ENCODE measurements at places on chromosomes 16 and 17.

- no peak for DNase-seq
Observed at GRCh38 chr17:51056813-51057510, 63.7 kb downstream of the SPAG9 start.

GRCh38 chr17:7854078-7854777, 638 bp upstream of the TMEM88 start:
- DNase-seq, result no peak

- no peak for DNase-seq
Observed at GRCh38 chr16:89343501-89344457, 126.3 kb downstream of the ZNF778 start.

- no peak for DNase-seq
Observed at GRCh38 chr17:58759522-58759921, 3.9 kb downstream of the PPM1E start.

DNA sequence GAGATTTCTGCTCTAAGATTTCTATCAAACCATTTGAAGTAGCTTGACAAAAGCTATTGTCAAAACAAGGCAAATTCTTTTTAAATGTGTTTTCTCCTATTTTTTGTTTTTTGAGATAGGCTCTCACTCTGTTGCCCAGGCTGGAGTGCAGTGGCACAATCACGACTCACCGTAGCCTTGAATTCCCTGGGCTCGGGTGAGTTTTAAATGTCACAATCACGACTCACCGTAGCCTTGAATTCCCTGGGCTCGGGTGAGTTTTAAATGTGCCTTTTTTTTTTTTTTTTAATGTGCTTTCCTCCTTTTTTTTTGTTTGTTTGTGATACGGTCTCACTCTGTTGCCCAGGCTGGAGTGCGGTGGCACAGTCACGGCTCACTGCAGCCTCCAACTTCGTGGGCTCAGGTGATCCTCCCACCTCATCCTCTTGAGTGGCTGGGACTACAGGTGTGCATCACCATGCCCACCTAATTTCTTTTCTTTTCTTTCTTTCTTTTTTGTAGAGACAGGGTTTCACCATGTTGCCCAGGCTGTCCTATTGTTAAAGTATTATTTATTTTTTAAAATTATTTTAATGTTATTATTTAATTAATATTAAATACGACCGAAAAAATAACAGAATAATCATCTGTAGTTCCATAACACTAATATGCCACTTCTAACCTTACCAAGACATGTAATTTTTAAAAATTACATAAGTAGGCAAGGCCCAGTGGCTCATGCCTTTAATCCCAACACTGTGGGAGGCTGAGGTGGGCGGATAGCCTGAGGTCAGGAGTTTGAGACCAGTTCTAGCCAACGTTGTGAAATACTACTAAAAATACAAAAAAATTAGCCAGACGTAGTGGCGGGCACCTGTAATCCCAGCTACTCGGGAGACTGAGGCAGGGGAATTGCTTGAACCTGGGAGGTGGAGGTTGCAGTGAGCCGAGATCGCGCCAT, 69.7 kb upstream of the FA2H start:
- no peak for DNase-seq

DNA sequence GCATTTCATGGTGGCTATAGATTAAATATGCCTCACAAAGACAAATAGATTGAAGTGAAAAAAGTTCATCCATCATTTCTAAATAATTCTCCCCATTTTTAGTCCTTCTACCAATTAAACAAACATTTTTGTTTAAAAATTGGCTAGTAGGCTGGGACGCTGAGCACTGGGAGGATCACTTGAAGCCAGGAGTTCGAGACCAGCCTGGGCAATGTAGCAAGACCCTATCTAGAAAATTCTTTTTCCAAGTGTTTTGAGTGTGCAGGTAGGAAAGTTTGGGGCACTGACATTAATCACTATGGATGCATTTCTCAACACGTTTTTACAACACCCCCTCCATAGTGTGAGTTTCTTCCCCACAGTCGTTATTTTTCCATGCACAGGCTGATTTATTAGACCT, 56.7 kb downstream of the MRC2 start:
- no peak for DNase-seq

GRCh38 chr17:3911271-3912053, 4.8 kb downstream of the P2RX1 start:
- peak; percentile 79 for DNase-seq

- no peak for DNase-seq
Observed at GRCh38 chr17:40542558-40543411, 22.5 kb downstream of the CCR7 start.

DNA sequence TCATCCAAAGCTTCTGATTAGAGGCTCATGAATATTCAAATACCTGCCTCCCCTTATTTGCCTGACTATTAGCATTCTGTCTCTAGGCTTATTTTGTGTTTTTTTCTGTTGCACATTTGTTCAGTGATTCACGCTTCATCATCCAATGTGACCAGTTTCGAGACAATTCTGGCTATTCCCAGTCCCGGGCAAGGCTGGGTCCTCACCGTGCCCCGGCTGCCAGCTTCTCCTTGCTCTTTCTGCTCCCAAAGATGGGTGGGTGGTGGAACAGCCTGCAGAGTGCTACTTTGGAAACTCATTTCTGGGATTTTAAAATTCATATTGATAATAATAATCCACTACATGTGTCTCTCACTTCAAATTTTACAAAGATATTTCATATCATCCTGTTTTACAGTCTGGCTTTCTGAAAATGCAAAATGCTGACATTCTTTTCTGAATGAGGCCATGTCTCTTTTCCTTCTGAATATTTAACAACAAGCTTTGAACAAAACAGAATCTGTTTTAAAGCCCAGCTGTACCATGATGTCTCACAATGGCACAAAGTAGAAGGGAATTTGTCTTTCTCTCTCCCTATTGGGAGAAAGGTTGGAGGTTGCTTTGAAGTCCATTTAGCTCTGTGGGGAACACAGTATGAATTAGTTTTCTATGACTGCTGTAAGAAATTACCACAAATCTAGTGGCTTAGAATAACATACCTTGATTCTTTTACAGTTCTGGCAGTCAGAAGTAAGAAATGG, 116.9 kb upstream of the CDH13 start:
- no peak for DNase-seq

- no peak for DNase-seq
Observed at GRCh38 chr16:6964679-6965078, 368.0 kb upstream of the RBFOX1 start.

DNA sequence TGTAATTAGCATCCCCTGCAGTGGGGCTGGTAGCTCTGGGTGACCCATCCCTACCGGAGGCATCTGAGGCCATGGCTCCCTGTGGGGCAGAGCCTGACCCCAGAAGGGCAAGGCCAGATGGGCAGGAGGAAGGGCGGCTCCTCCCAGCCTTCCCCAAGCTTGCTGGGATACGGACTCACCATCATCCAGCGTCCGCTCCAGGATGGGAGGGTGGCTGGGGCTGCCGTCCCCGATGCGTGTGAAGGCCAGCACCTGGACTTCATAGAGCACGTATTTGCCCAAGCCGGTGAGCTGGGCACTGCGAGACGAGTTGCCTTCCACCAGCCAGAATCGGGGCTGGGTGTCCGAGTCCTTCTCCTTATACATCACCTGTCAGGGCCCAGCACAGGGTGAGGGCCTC, 81.6 kb upstream of the CDC42EP4 start:
- DNase-seq, result no peak

DNA sequence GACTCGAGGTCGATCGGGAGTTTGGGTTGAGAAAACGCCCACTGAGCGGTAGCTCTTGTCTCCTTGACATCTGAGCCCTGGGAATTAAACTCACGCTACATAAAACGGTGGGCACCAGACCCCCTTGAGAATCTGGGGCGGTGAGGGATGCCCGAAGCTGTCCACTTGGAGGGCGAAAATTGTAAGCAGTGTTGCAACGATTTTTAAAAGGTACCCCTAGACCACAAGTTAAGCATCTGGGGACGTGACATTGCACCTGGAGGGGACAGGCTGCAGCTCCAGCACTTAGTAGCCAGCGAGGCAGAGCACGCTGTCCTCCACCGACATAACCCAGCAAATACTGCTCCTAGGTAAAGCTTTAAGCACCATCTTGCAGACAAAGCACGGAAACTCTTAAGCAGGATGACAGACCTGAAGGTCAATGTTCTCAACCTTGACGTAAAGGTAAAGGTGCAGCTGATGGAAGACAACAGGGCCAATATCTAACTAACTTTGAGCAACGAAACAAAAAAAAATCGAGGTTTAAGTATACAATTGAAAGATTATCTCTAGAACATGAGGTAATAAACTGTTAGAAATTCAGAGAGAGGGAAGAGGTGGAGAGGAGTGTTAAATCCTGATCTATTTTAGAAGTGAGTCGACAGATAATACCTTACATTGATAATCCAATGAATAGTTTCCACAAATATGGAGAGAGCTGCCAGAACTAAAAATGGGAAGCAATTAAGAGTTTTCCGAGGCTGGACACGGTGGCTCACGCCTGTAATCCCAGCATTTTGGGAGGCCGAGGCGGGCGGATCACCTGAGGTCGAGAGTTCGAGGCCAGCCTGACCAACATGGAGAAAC, 921 bp upstream of the CDR2 start:
- DNase-seq, result no peak

GRCh38 chr16:78444-79150, 572 bp downstream of the MPG start:
- no peak for DNase-seq

DNA sequence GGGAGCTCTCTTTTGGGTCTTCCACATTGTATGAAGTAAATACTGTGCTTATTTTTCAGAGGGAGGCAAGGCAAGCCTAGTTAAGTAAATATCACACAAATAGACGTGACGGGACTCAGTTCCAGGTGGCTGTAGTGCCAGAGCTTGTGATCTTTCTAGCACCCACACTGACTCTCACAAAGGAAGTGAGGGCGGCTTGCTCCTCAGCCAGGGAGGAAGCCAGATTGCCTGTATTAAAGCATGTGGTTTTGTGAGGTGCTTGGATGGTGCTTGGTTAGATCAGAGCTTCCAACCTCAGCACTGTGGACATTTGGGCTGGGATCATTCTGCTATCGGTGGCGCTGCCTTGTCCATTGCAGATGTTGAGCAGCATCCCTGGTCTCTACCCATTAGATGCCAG, 80.1 kb downstream of the VAT1L start:
- DNase-seq, result no peak
